ENCODE measurements at places on chromosomes 3 and 15. TPM values are rescaled to one million over a fixed set of nuclear protein-coding genes. Genes with fewer than 3 reads are reported as not detected.

The CCR4 gene
- not detected for total RNA-seq

The C3orf20 gene
- total RNA-seq, result not detected

The PLA2G4E gene
- 0.96 TPM for total RNA-seq

The DCBLD2 gene
- 88.0 TPM for total RNA-seq

The KIF15 gene
- 2.4 TPM for total RNA-seq

The GP5 gene
- total RNA-seq, result not detected

The ERC2 gene
- not detected for total RNA-seq

The LRRC3B gene
- total RNA-seq, result not detected

The LRRC2 gene
- total RNA-seq, result under 0.01 TPM

The TRIM42 gene
- total RNA-seq, result not detected

The GOLGA8R gene
- total RNA-seq, result 0.24 TPM

The SOX14 gene
- not detected for total RNA-seq

The ZNF660 gene
- not detected for total RNA-seq

The EXD1 gene
- 0.72 TPM for total RNA-seq

The SAMMSON gene
- not detected for total RNA-seq

The HES1 gene
- 100 TPM for total RNA-seq
